PC-3 (cell line): ENCODE measurements at places on chromosomes 7 and 10. TPM values are rescaled to one million over a fixed set of nuclear protein-coding genes. Genes with fewer than 3 reads are reported as not detected.

MYOF gene
- 174 and 189 TPM in 2 replicates for total RNA-seq

AGR2 gene
- 72.2 and 140 TPM in 2 replicates for total RNA-seq

DNA sequence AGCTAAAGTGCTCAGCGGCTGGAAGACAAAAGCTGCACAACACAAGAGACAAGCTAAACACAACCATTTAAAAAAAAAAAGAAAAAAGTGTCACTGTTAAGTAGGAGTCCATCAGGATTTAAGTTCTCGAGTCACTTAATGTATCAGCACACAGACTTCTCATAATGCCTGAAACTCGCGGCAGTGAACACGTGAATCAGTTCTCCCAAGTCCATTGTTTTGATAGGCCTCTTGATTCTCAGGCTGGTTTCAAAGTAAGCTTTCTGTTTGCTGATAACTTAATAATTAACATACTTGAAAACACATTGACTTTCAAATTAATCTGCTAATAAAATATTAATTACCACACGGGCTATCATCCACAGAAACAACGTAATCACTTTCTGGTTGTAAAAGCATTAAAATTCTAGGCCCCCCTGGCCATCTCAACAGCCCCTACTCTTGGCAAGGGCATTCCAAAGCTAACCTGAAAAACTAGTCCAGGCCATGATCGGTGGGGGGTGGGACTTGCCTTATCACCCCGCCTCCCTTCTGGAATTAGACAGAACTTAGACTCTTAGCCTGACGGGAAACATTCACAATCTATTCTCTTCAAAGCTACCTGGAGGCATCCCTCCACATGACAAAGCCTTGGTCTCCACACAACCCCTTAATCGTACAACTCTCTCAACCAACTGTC lies 129.0 kb downstream of the DIP2C start:
- no peak overlapping the region for H3K27ac ChIP-seq
- H3K4me3 ChIP-seq = no peak overlapping the region
- no peak for DNase-seq
- H3K4me1 ChIP-seq = no peaks in the 10 kb centered on the region

DNA sequence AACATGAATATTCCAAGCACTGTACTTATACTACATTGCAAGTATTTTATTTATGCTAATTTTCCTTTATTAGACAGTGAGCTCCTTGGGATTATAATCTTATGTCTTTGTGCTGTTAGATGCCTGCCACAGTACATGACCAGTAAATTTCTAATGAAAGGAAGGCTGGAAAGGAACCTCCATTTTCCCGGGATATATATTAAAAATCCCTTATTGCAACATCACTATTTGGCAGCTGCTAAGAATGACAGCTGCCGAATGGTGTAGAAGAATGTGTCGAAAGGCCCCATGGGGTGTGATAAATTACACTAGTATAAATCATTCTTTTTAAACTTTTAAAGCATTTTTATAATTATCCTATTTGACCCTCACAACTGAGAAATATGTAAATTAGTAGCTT lies 59.1 kb downstream of the TFAM start:
- no peak overlapping the region for H3K4me3 ChIP-seq
- H3K4me1 ChIP-seq = peaks cover 10% of the 10 kb centered on the region
- no peak for DNase-seq
- H3K27ac ChIP-seq = no peak overlapping the region
- 0 out of 2 replicates have a peak, but pooled peaks cover 4% of the 10 kb centered on the region for H3K27me3 ChIP-seq

SLC26A5 gene
- total RNA-seq = 0.29 and 0.86 TPM in 2 replicates
